ENCODE measurements at places on chromosomes 7 and 10.

DNA sequence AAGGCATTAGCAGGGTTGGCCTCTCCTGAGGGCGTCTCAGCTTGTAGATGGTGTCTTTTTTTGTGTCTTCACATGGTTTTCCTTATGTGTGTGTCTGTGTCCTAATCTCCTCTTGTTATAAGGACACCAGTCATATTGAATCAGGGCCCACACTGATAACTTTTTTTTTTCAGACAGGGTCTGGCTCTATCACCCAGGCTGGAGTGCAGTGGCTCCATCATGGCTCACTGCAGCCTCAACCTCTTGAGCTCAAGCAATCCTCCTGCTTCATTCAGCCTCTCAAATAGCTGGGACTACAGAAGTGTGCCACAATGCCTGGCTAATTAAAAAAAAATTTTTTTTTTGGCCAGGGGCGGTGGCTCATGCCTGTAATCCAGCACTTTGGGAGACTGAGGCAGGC, 41.3 kb upstream of the KMT2C start:
- no peaks in the 10 kb centered on the region for H3K36me3 ChIP-seq
- H3K27ac ChIP-seq: no peak overlapping the region
- H3K4me3 ChIP-seq: no peak overlapping the region
- H3K27me3 ChIP-seq: no peaks in the 10 kb centered on the region
- H3K4me1 ChIP-seq: no peaks in the 10 kb centered on the region

DNA sequence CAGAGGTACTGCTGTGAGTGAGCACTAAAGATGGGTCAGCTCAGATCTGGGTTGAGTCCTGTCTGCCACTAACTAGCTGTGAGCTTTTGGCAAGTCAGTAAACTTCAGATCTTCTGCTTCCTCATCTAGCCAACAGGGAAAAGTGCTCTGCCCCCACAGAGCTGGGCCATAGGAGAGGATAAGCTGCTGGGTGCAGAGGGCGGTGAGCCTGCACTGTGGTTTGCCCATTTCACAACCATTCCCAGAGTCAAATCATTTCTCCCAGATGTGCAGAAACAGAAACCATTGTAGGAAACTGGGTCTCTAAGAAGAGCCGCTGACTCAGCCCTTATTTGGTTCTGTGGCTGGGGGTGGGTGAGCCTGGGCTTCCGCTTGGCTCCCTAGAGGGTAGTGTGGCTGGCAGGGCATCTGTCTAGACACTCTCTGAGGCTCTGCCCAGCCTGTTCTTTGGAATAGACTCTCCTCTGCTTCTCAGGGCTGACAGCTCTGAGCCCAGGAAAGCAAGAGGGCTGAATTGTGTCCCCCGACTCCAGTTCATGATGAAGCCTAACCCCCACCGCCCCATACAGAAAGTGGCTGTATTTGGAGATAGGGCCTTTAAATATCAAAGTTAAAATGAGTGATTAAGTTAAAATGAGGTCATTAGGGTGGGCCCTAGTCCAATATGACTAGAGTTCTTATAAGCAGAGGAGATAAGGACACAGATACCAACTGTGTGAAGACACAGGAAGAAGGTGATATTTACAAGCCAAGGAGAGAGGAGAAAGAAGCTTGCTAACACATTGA, 29.5 kb upstream of the ARHGAP22 start:
- H3K4me1 ChIP-seq: no peaks in the 10 kb centered on the region
- DNase-seq: no peak
- no peak overlapping the region for H3K27ac ChIP-seq
- H3K4me3 ChIP-seq: no peak overlapping the region
- no peaks in the 10 kb centered on the region for H3K36me3 ChIP-seq

DNA sequence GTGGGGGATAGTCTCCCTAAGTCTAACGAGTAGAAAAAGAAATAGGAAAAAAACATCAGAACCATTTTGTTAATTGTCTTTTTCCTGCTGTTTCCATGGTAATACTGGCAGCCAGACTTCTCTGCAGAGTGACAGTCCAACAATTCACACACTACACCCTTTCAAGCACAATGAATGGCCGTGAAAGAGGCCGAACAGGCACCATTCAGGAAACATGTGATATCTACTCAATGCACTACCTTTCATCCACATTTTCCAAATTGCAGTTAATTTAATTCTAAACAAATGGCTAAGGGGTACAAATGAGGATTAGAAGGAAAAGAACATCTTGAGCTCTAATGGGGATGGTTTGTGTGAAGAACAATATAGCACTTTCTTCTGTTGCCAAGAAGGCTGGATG, 358.5 kb upstream of the ANKRD30A start:
- no peaks in the 10 kb centered on the region for H3K36me3 ChIP-seq
- DNase-seq: no peak
- H3K4me3 ChIP-seq: no peak overlapping the region

DNA sequence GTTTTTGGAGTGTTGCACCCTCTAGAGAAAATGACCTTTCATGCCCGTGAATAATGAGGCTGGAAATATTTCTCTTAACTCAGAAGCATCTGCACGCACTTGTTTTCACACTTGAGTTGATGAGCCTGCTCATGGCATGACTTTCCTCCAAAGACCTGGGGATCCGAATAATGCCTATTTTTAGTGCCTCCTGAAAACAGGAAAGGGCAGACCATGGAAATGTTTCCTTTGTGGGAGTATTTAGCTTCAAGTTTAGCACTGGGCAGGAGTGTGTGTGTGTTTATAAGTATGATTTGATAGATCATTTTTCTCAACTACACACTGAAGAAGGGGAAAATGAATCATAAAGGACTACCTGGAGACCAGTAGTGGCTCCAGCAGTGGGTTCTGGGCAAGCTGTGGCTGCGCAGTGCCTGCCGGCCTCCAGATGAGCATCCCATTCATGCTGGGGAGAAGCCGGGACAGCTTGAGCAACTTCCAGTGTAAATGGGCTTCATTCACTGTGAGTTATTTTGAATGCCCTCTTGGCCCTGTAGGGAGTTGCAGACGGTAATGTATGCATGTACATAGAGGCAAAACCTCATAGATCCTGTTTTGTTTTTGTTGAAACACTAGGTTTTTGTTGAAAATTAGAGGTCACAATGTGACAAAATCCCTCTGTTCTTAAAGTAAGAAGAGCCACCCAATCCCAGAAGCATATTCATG, 117.8 kb upstream of the INSYN2A start:
- no peaks in the 10 kb centered on the region for H3K36me3 ChIP-seq
- no peaks in the 10 kb centered on the region for H3K4me1 ChIP-seq

DNA sequence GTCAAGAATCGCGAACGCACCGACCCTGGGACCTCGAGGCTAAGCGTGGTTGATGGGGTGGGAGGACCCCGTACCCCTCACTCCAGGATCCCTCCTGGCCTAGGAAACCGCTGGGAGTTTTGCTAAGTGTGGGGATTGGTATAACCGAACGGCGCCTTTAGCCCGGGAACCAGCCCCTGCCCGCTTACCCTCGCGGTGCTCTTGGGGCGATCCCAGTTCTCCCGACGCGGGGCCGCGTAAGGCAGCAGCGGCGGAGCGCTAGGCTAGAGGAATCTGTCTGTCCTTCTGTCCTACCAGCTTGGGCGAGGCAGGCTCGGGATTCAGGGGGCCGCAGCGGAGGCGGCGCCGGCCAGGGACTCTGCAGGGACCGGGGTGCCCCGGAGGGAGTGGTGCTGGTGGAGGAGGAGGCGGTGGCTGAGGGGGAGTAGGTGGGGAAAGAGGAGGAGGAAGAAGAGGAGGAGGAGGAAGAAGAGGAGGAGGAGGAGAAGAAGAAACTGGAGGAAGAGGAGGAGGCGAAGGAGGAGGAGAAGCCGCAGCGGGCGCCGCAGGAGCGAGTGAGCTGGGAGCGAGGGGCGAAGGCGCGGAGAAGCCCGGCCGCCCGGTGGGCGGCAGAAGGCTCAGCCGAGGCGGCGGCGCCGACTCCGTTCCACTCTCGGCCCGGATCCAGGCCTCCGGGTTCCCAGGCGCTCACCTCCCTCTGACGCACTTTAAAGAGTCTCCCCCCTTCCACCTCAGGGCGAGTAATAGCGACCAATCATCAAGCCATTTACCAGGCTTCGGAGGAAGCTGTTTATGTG, 439 bp upstream of the EMX2 start:
- peaks cover 16% of the 10 kb centered on the region for H3K4me1 ChIP-seq
- peak overlapping the region; percentile 17 for H3K4me3 ChIP-seq
- H3K27ac ChIP-seq: no peak overlapping the region
- peaks cover 76% of the 10 kb centered on the region for H3K27me3 ChIP-seq

GRCh38 chr10:130484468-130485180, 348.4 kb downstream of the GLRX3 start:
- no peak for DNase-seq
- H3K36me3 ChIP-seq: no peaks in the 10 kb centered on the region
- no peaks in the 10 kb centered on the region for H3K27me3 ChIP-seq
- no peak overlapping the region for H3K27ac ChIP-seq
- H3K4me3 ChIP-seq: no peak overlapping the region
- H3K4me1 ChIP-seq: no peaks in the 10 kb centered on the region
